ENCODE measurements at places on chromosomes 5 and 9. TPM values are rescaled to one million over a fixed set of nuclear protein-coding genes. Genes with fewer than 3 reads are reported as not detected.

DNA sequence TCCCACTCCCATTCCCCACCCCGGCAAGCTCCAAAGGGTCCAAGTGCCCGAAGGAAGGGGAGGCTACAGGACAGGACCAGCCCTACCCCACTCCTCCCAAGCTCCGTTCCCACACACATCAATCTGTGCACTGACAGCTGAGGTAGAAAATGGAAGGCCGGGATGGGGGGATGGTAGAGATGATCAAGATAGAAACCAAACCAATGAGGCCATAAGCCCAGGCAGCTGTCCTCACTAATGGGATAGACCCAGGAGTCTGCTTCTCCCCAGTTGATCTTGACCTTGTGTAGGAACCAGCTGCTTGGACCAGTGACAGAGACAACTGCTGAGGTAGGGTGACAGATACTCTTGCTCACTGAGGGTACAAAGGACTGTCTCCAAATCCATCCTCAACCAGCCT lies 38.6 kb downstream of the B4GALT1 start:
- H3K27ac ChIP-seq, result peak overlapping the region; percentile 96
- peaks cover 90% of the 10 kb centered on the region for H3K36me3 ChIP-seq
- no peak overlapping the region for H3K4me3 ChIP-seq

GRCh38 chr9:97559111-97559514 lies 57.6 kb downstream of the TMOD1 start:
- DNase-seq, result no peak
- no peaks in the 10 kb centered on the region for H3K36me3 ChIP-seq
- no peaks in the 10 kb centered on the region for H3K4me1 ChIP-seq
- H3K27me3 ChIP-seq, result peaks cover 22% of the 10 kb centered on the region
- no peak overlapping the region for H3K27ac ChIP-seq
- H3K4me3 ChIP-seq, result no peak overlapping the region

- no peak for DNase-seq
- H3K27me3 ChIP-seq, result no peaks in the 10 kb centered on the region
- H3K4me1 ChIP-seq, result peaks cover 27% of the 10 kb centered on the region
- H3K36me3 ChIP-seq, result peaks cover 38% of the 10 kb centered on the region
- H3K27ac ChIP-seq, result no peak overlapping the region
- H3K4me3 ChIP-seq, result no peak overlapping the region
Observed at GRCh38 chr9:2050236-2050635, 35.1 kb downstream of the SMARCA2 start.

DNA sequence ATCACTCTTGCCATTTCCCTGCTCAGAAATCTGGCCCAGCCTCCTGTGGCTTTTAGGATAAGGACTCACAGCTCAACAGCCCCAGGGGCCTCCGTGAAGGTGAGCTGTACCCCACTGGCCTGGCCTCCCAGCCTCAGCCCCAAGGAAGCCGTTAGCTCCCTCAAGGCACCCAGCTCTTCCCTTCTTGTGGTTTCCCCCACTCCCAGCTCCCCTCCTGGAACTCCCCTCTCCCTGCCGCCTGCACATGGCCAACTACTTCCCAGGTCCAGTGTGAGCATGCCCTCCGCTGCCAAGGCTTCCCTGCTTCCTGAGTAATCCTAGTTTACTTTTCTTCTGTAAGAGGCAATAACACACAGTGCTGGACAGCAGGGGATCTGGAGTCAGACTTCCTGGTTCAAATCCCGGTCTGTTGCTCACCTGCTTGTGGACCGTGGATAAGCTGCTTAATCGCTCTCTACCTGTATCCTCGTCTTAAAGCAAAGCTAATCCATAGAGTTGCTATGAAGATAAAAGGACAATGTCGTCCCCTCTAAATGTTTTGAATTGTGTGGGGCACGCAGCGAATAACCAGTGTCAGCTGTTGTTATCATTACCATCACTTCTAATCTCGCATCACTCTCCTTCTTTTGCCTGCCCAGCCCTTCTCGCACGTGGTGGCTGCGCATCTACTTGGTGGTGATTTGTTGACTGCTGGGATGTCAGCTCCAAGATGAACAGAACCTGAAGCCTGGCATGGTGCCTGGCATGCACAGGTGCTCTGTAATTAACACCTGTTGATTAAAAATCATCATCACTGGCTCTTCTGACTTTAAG lies 86.6 kb downstream of the C5orf15 start:
- DNase-seq, result no peak
- H3K27ac ChIP-seq, result no peak overlapping the region
- peaks cover 42% of the 10 kb centered on the region for H3K4me1 ChIP-seq
- no peak overlapping the region for H3K4me3 ChIP-seq
- H3K36me3 ChIP-seq, result no peaks in the 10 kb centered on the region

GRCh38 chr5:12125895-12126294 lies 221.6 kb upstream of the CTNND2 start:
- DNase-seq, result no peak
- H3K4me3 ChIP-seq, result no peak overlapping the region
- no peaks in the 10 kb centered on the region for H3K36me3 ChIP-seq
- H3K27ac ChIP-seq, result no peak overlapping the region
- no peaks in the 10 kb centered on the region for H3K27me3 ChIP-seq
- no peaks in the 10 kb centered on the region for H3K4me1 ChIP-seq

DNA sequence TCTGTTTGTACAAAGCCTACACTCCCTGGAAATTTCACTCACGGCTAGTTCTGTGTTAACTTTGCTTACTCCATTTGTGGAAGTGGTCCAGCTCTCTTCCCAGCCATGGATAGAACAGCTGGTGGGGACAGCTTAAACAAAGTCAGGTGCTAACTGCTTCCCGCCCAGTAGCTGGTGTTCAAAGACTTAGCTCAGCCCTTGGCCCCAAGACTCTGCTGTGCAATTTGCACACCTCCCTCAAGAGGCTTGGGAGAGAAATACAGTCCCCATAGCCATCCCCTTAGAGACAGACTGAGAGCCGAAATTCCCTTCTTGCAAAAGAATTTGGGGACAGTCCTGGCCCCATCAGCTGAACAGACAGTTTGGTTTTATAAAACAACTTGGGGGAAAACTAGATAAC lies 73.8 kb upstream of the RAI14 start:
- no peaks in the 10 kb centered on the region for H3K36me3 ChIP-seq
- peaks cover 13% of the 10 kb centered on the region for H3K27me3 ChIP-seq
- H3K4me3 ChIP-seq, result no peak overlapping the region
- DNase-seq, result no peak
- H3K4me1 ChIP-seq, result no peaks in the 10 kb centered on the region

GRCh38 chr5:153515301-153515700 lies 24.8 kb downstream of the GRIA1 start:
- no peaks in the 10 kb centered on the region for H3K27me3 ChIP-seq
- no peak overlapping the region for H3K4me3 ChIP-seq
- no peak overlapping the region for H3K27ac ChIP-seq
- H3K36me3 ChIP-seq, result no peaks in the 10 kb centered on the region

DNA sequence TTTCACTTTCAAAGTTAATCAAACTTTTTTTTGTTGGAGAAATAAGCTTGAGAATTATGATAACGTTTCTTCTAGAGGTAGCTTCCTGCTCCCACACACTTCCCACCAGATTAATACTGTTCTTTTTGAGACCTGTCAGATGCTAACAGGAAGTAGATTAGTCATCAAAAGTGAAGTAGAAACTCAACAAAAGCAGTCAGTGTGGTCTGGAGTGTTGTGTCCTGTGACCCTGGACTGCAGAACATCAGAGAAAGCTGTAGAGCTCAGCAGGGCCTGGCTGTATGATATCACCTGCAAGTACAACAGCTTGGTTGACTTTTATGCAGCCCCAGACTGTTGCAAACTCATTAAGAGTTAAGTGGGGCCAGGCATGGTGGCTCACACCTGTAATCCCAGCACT lies 495.7 kb upstream of the CYLC2 start:
- no peak overlapping the region for H3K27ac ChIP-seq
- no peak overlapping the region for H3K4me3 ChIP-seq
- no peaks in the 10 kb centered on the region for H3K4me1 ChIP-seq
- DNase-seq, result no peak
- no peaks in the 10 kb centered on the region for H3K36me3 ChIP-seq
- H3K27me3 ChIP-seq, result no peaks in the 10 kb centered on the region

DNA sequence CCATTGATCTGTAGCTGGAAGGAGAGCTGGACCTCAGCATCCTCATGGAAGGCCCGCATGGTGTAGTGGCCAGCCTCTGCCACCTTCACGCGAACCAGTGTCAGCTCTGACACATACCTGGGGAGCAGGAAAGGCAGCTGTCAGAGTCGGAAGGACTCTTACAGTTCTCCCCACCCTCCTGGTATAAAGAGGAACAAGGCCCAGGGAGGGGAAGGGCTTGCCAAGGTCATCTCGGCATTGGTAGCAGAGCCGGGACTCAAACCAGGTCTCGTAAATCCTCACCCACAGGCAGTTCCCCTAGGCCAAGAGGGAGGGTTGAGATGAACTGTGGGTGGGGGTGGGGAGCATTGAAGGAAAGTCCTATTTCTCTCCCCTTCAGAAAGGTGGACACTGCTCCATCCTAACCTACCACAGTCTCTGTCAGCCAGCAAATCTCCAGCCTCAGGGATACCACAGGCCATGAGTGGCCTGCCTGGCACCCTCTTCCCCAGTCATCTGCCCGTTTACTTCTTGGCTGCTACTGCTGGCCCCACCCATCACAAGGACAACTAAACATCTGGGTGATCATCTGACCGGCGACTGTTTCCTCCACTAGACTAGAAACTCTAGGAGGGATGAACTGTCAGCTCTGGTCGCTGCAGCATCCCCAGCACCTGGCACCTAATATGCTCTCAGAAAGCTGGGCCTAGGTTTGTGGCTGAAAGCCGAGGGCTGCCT lies 23.5 kb downstream of the PDGFRB start:
- peaks cover 2% of the 10 kb centered on the region for H3K27me3 ChIP-seq
- H3K27ac ChIP-seq, result no peak overlapping the region
- H3K4me3 ChIP-seq, result no peak overlapping the region
- no peaks in the 10 kb centered on the region for H3K4me1 ChIP-seq
- DNase-seq, result no peak

- DNase-seq, result no peak
- no peak overlapping the region for H3K4me3 ChIP-seq
- no peaks in the 10 kb centered on the region for H3K4me1 ChIP-seq
- H3K36me3 ChIP-seq, result no peaks in the 10 kb centered on the region
Observed at GRCh38 chr5:148970228-148970627, 92.6 kb downstream of the SH3TC2 start.

Gene PTAR1
- 49.5 TPM for total RNA-seq

Gene RORB
- total RNA-seq, result not detected

Gene CARD9
- total RNA-seq, result 0.89 TPM

Measured in activated B cell treated with CpG ODN at 0.5 μM for 24 hours (primary cell).